ENCODE measurements at places on chromosomes 4 and X.

DNA sequence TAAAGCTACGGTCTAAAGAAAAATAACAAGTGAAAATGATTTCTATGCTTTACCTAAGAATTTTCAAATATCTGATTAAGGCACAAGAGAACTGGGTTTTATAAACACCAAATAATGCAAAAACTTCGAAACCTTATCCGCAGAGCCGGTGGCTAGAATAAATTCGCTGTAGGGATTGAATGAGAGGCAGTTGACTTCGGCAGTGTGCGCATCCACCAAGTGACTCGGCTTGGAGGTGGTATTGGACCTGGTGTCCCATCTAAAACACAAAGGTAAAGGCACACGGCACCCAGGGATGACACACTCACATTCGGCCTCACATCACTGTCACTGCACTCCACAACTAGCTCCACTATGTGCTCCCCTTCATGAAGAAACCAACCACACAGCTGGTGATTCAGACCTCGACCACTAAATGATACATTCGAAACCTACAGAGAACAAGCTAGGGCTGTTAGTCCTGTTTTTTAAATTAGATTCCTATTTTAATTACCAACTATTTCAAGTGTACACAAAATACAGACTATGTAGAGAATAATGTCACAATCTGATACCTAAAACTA is 17.5 kb downstream of the RBBP7 start:
- DNase-seq, result no peak

DNA sequence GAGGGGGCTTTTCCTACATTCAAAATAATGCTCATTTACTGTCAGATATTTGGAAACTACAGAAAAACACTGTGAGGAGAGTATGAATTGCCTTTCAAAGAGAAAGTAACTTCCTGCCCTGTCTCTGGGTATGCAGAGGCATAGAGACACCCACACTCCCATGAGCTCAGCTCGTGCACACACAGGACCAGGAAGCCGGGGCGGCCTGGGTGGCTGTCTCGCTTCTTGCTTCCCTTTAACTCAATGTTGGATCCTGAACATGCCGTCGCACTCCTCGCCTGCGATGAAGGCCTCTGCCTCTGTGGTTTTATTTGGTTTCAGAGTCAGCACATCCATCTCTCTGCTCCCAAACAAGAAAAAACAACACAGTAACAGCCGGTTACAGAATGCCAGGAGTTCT is 40.1 kb upstream of the GPR78 start:
- DNase-seq, result no peak

DNA sequence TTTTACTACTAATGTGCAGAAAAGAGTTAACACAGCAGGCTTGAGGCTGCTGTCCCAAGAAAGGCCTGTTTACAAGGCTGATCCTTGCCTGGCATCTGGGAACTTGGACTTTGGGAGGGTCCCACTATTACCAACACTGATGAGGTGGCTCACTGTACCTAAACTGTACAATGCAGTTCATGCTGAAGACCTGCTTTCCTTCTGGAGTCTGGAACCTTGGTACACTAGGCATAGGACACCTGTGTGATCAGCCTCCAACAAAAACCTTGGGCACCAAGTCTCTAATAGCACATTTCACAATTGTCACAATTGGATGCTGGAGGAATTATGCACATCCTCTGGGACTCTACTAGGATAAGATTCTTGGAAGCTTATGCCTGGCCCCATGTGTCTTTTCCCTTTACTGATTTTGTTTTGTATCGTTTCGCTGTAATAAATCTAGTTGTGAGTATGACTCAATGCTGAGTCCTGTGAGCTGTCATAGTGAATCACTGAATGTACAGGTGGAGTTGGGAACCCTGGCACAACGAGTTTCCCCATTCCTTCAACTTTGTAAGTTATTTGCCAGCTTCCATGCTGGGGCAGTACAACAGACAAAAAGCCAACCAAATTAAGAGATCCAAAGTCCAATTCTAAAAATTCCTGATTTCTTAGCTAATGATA is 45.9 kb downstream of the TEC start:
- no peak for DNase-seq

GRCh38 chrX:111262086-111262485 is 8.2 kb downstream of the CAPN6 start:
- no peak for DNase-seq

DNA sequence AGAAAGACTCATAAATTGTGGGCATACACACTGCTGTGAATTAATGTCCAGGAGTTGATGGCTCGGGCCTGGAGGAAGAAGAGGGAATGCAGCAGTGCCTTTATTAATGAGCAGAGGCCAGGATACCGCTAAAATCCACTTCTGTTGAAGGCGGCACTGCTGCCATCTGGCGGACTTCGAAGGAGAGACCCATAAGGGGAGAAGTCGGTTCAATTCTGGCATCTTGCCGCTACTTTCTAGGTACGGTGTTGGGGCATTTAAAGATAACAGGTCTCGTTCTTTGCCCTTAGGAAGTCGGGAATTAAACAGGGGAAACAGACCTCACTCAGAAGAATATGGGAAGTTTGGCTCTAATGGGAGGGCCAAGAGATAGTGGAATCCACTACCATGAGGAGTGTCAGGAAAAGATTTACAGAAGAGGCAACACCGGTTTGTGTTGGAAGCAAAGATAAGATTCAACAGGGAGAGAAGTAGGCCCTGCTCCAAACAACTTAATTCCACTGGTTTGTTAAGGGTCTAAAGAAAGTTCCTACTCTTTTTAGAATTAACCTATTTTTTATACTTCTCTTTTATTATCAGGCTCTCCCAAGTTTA is 133.6 kb upstream of the GIMD1 start:
- peak; percentile 53 for DNase-seq

GRCh38 chr4:48332661-48333060 is 8.7 kb upstream of the SLAIN2 start:
- DNase-seq, result no peak

GRCh38 chr4:73347497-73347896 is 56.6 kb upstream of the ALB start:
- no peak for DNase-seq

GRCh38 chr4:179467878-179468277 is 2025.6 kb upstream of the AGA start:
- DNase-seq, result no peak

- no peak for DNase-seq
Observed at GRCh38 chrX:144732588-144732987, 514.7 kb upstream of the SPANXN1 start.

DNA sequence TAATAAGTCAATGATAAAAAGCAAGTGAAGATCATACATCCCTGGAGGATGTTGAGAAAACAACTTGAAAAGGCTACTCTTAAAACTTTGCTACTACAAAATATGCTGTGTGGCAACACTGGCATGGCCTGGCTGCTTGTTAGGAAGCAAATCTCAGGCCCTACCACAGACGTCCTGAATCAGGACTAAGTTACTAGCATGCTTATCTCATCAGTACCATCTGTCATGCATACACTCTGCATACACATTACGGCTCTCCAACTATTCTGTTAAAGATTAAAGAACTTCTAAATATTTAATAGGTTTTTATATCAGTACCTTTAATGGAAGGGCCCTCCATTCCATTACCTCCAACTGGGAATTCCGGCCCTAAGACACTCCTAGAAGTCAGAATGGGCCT is 8.2 kb downstream of the PAPSS1 start:
- DNase-seq, result no peak

DNA sequence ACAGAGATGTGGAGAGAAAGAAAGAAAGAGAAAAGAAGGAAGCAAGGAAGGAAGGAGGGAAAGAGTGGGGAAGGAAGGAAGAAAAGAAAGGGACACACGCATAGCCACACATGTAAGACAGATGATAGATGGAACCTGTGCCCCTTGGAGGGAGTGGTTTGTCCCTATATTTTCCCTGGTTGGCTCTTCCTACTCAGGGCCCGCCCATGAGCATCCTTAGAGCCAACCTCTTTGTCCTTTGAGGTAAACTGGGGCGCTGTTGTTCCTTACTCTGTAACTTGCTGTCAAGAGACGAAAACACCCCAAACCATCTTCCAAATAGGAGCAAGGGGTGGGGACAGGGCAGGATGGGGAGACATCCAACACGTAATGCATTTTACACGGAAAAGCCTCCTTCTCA is 220.9 kb downstream of the MAML3 start:
- DNase-seq, result no peak

GRCh38 chr4:19936476-19936875 is 315.2 kb upstream of the SLIT2 start:
- no peak for DNase-seq

DNA sequence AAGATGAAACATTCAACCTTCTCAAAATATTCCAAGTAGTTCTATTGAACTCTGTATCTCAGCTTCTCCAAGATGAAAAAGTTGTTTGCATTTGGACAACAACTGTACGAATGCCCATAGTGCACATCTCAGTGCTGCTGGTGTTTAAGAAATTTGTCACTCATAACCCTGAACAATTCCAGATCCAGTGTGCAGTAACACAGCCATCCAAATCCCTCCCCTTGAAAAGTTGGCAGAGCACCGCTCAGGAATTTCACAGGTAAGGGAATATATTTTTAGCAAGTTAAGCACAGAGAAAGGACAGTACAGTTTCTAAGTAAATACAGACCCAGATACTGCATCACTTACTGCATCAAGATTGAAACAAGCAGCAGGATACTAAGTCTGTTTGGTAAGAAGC is 104.7 kb downstream of the CNOT6L start:
- DNase-seq, result no peak

GRCh38 chr4:7824218-7824617 is 115.4 kb downstream of the AFAP1 start:
- DNase-seq, result no peak

DNA sequence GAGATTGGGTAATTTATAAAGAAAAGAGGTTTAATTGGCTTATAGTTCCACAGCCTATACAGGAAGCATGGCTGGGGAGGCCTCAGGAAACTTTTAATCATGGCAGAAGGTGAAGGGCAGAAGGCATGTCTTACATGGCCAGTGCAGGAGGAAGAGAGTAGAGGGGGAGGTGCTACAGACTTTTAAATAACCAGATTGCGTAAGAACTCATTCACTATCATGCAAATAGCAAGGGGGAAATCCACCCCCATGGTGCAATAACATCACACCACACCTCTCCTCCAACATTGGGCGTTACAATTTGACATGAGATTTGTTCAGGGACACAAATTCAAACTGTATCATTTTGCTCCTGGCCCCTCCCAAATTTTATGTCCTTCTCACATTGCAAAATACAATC is 353.8 kb upstream of the PABPC5 start:
- DNase-seq, result no peak

GRCh38 chr4:175413561-175413960 is 398.5 kb downstream of the GPM6A start:
- no peak for DNase-seq

DNA sequence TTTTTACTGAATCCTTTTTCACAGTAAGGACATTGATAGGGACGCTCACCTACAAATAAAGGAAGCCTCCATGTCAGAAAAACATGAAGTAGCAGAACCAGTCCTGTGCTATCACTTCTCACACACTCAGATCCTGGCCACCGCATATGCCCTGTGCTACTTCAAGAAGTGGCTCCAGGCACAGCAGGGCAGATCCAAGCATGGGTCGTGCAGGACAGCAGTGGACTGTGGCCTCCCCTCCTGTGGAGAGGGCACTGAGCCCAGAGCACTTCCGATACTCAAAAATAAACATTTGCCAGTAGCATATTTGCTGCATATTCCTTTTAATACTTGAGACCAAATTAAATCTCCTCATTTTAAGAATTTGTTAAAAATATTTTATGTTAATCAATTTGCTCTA is 167.9 kb downstream of the PRDM5 start:
- DNase-seq, result no peak

- DNase-seq, result peak; percentile 16
Observed at GRCh38 chrX:53261355-53261972, 19.9 kb downstream of the IQSEC2 start.

- DNase-seq, result no peak
Observed at GRCh38 chr4:161642708-161643107, 521.1 kb downstream of the FSTL5 start.

GRCh38 chr4:117968606-117969005 is 65.7 kb upstream of the NDST3 start:
- DNase-seq, result no peak

- no peak for DNase-seq
Observed at GRCh38 chrX:42735250-42735649, 42.7 kb downstream of the PPP1R2C start.

DNA sequence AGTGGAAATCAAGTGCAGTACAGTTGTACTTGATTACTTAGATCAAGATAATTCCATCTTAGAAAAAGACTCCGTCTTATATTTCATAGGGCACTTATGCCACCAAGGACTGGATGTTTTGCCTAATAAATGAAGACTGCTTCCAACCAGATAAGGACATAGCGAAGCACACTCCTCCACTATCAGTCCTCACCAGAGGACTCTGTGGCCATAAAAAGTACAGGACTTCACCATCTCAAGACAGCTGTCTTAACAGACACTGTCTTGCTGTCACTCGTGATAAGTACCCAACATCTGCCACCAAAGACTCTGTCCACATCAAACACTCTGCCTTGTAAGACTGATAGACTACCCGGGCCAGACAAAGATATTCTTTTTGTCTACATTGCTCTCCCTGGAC is 352.0 kb downstream of the TRAM1L1 start:
- DNase-seq, result no peak

DNA sequence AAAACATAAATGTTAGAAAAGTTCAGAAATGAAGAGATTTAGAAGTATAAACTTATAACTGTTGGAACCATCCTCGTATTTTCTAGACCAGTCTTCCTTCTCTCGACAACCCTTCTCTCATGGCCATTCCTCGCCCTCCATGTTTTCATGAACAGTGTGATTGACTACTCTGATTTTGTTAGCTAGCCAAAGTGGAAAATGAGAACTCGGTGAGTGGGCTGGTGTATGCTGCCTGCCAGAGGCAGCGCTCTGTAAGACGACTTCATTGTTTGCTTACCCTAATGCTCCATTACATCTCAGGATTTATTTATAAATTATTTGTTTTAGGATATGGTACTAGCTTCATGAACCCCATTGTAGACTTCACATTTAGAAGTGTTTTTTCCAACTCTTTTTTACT is 153.0 kb downstream of the CBR4 start:
- DNase-seq, result no peak

GRCh38 chr4:173014113-173014558 is 154.5 kb upstream of the GALNT7 start:
- no peak for DNase-seq

GRCh38 chr4:55363691-55364351 is 17.8 kb downstream of the SRD5A3 start:
- DNase-seq, result no peak

DNA sequence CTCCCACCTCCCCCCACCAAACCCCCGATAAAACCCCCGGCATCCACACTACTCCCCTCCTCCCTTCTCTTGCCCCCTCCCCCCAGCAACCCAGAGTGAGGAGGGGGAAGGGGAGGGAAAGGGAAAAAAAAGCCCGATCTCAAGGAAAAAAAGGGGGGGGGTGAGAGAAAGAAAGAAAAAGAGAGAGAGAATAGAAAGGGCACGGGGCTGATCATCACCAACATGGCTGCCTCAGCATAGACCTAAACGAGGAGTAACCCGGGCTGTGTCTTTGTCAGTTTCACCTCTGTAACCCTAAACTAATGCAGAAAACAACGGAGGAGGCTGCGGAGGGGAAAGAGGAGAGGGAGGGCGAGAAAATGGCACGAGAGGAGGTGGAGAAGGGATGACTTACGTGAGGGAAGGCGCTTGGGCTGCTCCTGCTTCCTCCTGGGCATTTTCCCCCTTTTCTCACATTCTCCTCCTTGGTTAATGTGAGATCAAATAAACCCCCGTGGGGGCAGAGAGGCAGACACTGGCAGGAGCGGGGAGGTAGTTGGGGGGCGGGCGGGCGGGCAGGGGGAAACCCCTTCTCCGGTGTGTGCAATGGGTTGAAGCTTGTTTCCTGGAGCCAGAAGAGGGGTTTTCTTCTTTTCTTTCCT is 532 bp downstream of the ZNF827 start:
- DNase-seq, result peak; percentile 63

GRCh38 chrX:11619441-11619840 is 46.3 kb downstream of the ARHGAP6 start:
- no peak for DNase-seq

- no peak for DNase-seq
Observed at GRCh38 chr4:73682508-73682907, 57.9 kb upstream of the CXCL8 start.
